ENCODE measurements at places on chromosomes 7 and 10.

- no peak for DNase-seq
Measured at GRCh38 chr7:136234040-136234439, 256.9 kb upstream of the MTPN start.

GRCh38 chr10:132349766-132350165, 17.8 kb downstream of the LRRC27 start:
- DNase-seq: no peak

GRCh38 chr10:60171436-60172013, 218.2 kb downstream of the ANK3 start:
- DNase-seq: no peak

DNA sequence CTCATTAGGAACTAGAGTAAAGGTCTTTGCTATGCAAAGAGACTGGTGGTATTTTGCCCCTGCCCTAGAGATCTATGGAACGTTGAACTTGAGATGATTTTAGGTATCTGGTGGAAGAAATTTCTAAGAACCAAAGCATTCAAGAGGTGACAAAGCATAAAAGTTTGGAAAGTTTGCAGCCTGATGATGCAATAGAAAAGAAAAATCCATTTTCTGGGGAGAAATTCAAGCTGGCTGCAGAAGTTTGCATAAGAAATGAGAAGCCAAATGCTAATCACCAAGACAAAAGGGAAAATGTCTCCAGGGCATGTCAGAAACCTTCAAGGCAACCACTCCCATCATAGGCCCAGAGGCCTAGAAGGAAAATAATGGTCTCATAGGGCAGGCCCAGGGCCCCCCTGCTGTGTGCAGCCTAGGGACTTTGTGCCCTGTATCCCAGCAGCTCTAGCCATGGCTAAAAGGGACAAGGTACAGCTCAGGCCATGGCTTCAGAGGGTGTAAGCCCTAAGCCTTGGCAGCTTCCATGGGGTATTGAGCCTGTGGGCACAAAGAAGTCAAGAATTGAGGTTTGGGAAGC, 16.5 kb downstream of the TFPI2 start:
- DNase-seq: no peak

GRCh38 chr7:103794424-103794823, 195.0 kb downstream of the RELN start:
- DNase-seq: no peak

DNA sequence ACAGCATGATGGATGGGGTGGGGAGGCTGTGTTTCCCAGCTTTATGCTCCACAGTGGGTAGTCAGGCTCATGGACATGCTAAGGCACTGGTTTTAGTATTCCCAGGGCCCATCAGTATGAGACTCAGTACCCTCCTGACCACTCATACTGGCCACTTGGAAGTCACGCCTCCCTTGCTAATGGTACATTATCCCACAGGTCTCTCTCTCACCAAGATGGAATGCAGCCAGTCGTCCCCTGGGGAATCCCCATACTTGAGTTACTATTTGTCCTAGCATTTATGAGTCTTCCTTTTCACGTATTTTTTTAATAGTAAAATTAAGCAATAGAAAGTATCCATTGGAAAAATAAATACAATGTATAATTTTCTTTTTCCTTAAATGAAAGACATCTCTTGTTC, 80.6 kb upstream of the TBX20 start:
- DNase-seq: no peak

- no peak for DNase-seq
Measured at GRCh38 chr7:128714701-128715495, 24.3 kb upstream of the CALU start.

GRCh38 chr7:53466371-53466770, 430.9 kb downstream of the POM121L12 start:
- no peak for DNase-seq

DNA sequence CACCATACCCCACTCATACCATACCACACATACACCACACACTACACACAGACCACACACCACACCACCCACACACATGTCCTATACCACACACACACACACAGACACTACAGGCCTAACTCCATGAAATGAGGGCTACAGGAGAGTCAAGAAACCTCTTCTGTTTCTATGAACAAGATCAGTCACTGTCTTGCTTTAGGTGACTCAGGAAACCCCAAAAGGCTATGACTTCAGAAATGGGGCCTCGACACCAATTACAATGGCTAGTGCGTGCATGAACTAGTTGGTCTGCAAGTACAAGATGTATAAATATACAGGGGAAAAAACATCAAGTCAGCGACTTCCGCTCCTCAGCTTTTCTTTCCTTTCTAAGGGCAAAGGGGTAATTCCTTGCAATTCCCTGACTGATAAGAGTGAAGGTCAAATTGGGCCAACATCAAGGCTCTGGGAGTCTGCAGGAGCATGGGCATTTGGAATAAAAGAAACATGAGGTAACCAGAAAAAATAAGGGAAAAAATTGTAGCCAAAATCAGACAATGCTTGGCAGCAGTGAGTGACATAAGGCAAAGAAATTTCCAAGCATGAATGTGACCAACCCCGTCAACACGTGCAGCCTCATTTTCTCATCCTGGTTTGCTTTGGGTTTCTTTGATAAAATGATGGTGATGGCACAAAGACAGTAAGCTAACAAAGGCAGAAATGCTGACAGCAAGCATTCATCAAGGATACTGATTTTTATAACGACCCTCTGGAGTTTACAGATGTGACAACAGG, 1.5 kb downstream of the PKD1L1 start:
- no peak for DNase-seq

- DNase-seq: no peak
Measured at GRCh38 chr7:156160811-156161210, 348.5 kb upstream of the SHH start.

DNA sequence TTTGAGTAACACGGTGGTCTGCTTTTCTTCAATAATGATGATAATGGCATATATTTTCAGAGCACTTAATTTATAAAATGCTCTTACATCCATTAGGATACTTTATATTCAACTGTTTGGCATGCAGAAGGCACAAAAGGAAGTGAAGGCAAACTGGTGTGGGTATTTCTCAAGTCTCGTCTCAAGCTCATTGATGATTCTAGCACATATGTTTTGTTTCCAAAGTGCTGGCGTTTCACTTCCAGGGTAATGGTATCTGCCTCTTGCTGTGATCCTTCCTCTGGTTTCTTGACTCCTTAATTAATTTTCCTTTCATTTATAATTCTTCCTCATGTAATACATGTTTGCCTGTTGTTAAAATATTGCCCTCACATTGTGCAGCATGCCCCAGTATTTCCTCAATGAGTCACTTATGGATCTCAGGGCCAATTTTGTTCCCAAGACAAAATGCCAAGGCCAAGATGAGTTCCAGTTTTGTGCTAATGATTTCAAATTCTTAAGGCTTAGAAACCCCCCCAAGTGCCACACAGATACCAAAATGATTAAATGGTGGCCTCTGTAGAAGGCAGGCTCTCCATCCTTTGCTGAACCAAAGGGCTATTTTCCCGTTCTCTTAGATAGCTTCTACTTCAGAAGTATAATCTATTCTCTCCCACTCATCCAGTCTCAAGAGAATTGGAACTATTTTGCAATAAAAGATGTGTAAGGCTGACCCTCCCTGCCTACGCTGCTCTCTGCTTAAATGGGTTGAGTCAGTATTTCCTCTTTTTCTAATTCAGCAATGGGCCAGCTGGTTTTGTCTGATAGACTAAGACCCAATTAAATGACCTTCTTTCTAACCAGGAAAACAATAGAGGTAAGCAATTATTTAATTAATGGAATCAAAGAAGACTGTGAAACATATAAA, 171.2 kb downstream of the ZNF365 start:
- no peak for DNase-seq
